Hematopoietic multipotent progenitor cell treated with erythropoietin and hydrocortisone succinate and interleukin-3 and kit ligand, for 15 days (in vitro differentiated cells): ENCODE measurements at places on chromosomes 5 and 9.
A peak's percentile ranks its signal among the peaks of the same experiment; 100 is the strongest.

DNA sequence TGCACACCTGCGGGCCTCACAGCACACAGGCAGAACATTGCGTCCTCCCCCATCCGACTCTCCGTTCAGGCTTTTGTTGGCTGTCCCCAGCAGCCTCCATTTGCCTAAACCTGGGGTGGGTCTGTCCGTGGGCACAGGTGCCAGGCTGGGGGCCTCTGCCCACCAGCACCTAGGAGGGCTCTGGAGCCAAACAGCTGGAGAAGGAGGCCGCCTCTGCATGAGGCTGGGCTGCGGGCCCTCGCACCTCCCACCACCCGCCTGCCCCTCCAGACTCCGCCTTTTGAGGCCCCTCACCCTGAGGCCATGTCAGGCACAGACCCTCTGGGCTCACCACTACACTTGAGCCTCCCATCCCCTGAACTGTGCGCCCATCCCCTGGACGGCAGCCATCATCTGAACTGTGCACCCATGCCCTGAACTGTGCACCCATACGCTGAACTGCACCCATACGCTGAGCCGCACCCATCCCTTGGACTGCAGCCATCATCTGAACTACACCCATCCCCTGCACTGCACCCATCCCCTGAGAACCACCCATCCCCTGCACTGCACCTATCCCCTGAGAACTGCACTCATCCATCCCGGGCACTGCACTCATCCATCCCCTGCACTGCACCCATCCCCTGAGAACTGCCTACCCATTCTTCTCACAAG lies 98.0 kb upstream of the OTULINL start:
- DNase-seq = peak; percentile 76

DNA sequence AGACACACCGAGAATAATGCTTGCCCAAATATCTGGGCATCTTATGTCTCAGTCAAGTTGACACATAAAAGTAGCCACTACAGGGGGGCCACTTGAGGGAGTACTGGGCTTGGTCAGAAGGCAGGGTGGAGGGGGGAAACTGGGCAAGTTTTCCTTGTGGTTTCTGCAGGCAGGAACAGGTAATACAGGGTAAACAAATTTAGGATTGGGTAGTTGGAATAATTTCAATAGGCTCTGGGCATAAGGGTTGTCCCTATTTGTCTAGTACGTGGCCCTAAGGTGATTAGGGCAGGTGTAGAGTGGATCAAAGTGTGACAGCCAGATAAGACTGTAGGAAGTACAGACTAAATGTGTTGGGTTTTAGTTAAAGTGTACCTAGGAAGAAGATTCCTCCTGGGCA lies 353.1 kb downstream of the TLE4 start:
- no peak for DNase-seq

- no peak for DNase-seq
Measured at GRCh38 chr5:51902512-51902911, 519.3 kb downstream of the ISL1 start.

GRCh38 chr5:145682197-145682899 lies 152.8 kb downstream of the PRELID2 start:
- no peak for DNase-seq

GRCh38 chr5:180323160-180323559 lies 30.0 kb downstream of the GFPT2 start:
- no peak for DNase-seq

- no peak for DNase-seq
Measured at GRCh38 chr9:36815566-36816348, 218.3 kb downstream of the PAX5 start.

- DNase-seq = no peak
Measured at GRCh38 chr9:89747596-89747995, 142.8 kb downstream of the GADD45G start.

DNA sequence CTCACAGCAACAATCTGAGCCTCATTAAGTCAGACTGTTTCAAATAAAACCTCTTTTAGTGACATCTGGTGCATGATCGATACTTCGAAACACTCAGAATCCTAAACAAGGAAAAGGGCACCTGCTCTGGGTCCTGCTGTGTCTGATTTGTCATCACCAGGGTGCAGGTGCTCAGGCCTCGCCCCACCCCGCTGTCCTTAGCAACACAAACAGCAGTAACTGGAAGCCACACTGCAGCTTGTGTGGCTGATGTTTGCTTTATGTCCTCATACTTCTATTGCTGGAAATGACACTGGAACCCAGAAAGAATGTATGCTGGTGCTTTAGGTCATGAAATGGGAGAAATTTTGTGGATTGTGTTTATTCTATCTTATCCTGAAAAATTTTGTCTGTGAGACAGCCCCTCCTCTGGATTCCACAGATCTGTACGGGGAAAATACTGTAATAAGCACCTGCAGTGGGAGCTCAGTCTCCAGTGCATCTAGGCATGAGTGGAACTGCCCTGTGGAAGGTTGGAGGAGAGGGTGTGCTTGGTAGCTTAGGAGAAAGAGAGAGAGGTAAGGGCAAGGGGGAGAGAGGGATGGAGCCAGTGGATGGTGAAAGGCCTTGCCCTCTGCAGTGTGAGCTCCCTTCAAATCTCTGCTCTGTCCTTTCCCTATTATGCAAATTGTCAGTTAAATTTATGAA lies 284.2 kb downstream of the SMARCA2 start:
- DNase-seq = no peak

GRCh38 chr5:4164167-4164566 lies 568.5 kb downstream of the IRX1 start:
- DNase-seq = no peak

DNA sequence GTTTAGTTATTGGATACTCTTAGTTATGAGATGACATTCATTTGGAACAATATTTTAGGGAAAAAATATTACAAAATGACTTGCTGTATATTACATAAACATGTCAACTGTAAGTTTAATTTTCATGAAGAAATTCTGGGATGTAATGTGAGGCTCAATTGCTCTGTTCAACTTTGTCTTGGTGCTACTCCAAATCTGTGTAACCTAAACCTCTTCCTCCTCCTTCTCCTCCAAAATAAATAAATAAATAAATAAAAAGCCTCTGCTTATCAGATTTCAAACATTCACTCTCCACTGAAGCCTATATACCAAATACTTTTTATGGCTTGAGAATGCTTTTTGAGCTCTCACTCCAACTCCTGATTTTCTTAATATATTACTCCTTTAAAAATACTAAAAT lies 27.7 kb downstream of the ACTBL2 start:
- no peak for DNase-seq
